ENCODE measurements at places on chromosomes 4 and X.

DNA sequence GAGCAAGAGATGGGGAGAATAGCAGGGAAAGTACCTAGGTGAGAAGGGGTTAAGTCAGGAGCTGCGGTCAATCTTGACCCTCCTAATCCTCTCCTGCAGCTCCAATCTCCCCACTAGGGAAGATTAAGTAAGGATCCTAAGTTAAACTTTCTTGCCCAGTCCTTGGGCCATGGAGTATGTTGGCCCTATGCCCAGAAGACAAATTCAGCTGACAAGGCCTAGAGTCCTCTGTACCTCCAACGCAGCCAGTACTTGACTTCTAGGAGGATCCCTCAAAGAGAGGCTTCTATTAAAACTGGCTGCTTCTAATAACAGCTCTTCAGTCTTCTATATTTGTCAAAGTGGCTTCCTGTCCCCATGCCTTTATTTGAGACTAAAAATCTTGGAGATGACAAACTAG, 1.4 kb downstream of the CLDN2 start:
- DNase-seq = no peak

DNA sequence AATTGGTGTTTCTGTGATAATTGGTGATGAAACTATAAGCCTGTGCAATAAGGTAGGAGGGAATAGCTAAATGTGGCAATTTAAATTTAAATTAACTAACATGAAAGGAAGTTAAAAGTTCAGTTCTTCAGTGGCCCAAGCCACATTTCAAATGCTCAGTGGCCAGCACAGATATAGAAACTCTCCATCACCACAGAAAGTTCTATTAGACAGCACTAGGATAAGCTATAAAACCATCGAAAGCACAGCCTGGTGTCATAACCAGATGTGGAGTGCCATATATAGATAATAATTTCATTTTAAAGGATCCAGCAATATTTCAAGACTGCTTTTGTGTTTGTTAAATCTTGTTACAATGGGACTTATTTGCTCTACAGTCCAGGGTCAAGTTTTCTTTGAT, 119.3 kb upstream of the NR3C2 start:
- DNase-seq = no peak

GRCh38 chrX:134938682-134939081, 52.1 kb upstream of the SMIM10 start:
- no peak for DNase-seq

- DNase-seq = no peak
Observed at GRCh38 chr4:159828687-159829086, 725.8 kb downstream of the RAPGEF2 start.

DNA sequence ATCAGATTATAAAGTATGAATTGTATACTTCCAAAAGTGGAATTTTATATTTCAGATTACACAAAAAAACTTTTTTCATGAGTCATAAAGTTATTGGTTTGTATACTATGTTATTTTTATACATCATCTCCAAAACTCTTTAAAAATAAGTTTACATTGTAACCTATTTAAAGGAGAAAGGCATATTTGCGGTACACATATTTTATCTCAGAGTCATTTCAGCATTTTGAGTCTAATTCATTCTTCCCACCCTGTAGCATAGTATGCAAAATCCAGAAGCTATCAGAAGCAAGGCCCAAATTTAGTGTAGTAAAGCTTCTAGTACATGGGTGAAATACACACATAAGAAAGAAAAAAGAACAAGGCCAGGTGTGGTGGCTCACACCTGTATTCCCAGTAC, 80.3 kb downstream of the AWAT2 start:
- DNase-seq = no peak

DNA sequence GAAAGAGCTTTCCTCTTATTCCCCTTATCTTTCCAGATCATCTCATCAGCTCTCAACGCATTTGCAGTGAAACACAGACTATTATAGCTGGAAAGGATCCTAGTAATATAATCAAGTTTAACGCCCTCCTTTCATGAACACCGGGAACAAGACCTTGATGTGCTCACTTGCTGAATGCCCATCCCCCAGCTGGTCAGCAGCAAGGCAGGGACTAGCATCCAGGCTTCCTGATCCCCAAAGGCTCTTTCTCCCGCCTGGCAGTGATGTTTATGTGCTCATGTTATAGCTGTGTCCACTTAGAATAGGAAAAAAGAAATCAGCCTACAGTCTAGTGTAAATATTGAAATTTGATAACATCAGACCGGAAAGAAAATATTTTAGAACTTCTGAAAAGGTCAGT, 24.6 kb downstream of the GPC4 start:
- no peak for DNase-seq

DNA sequence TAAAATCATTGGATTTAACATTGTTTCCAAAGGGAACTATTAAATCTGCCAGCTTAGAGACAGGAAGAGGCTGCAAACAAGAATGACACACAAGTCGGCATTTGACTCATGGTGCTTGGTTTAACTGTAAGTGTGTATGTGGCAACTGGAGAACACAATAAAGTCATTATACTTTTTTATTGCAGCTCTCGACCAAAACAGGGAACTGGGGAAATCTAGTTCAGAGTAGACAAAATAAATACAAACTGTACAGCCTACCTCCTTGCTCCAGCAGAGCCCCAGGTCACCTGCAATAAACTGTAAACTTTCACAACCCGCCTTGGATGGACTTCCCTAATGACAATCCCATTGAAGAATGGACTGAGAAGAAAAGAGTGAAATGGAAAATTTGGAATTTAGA, 24.0 kb downstream of the NPY5R start:
- DNase-seq = no peak

DNA sequence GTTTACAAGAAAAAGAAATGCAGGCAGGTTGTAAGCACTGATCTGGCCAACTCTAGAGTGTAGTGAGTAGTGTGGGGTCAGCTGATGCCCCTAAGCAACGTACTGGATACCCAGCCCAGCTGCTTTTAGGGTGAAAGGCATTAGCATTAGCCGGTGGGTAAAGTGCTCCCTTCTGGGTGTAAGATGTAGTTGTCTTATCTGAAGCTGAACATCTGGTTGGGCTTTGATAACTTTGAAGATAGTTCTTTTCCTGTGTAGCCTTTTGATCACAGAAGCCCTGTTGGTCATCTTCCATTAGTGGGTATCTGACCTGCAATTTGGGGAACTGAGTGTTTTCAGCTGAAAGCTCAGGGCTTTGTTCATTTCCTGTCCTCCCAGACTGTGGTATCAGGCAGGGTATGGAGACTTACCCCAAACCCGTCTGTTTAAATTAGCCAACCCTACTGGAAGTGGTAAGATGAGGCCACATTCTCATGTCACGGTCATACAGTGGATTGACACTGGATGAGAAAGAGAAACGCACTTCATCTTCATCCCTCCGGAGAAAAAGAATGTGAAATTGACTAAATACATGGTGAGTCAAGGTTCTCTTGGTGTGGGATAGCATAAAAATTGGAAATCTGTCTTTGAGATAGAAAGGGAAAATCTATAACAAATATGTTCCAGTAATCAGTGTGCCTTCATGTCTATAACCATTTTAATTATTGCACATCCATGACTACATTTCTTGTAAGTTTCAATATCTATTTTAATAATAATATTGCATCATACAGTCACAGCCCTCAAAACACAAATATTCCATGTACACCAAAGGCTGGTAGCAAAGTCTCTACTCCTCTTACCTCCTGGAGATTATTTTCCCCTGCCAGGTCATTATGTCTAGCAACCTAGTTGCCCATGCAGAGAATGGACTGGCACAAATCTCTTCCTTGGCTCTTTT, 8.7 kb downstream of the RHOH start:
- DNase-seq = no peak

DNA sequence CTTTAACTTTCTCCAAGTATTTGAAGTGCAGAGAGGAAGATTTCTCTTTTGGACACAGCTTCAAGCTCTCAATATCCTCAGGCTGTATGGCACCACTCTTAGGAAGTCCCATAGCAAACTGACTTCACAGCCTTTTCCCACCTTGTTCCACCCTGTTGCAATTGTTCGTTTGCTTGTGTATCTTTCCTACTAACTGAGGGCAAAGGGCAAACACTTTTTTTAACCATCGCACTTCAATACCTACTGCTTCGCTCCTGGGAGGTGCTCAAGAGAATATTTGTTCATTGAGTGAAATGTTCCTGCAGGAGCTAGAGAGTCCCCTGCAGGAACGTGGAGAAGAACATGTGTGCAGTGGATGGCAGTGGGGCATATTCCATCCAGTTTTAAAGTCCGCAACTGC, 638.6 kb downstream of the BCOR start:
- DNase-seq = no peak

GRCh38 chr4:56191534-56191933, 195.8 kb downstream of the AASDH start:
- DNase-seq = no peak

DNA sequence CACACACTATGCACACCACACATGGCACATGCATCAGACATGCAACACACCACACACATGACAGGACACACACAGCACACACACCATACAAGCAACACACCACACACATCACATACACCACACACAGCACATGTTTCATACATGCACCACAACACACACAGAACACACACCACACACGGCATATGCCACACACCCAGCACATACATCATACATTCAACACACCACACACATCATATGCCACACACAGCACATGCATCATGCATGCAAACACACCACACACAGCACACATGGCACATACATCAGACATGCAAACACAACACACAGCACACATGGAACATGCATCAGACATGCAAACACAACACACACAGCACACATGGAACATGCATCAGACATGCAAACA, 80.7 kb upstream of the LRPAP1 start:
- no peak for DNase-seq

- DNase-seq = peak; percentile 26
Observed at GRCh38 chr4:38856524-38857337, at the start of gene TLR6. Gene TLR6, minus strand, starts transcription at chr4:38856817. Its CDS starts 27,344 bp downstream, at chr4:38829473.

GRCh38 chr4:4395849-4396627, 9.1 kb downstream of the NSG1 start:
- DNase-seq = peak; percentile 15

- DNase-seq = no peak
Observed at GRCh38 chrX:24306440-24306839, 7.4 kb downstream of the SUPT20HL2 start.

- DNase-seq = no peak
Observed at GRCh38 chr4:144179152-144179739, 38.7 kb upstream of the GYPA start.

- no peak for DNase-seq
Observed at GRCh38 chr4:184574861-184575260, 74.4 kb downstream of the CASP3 start.

DNA sequence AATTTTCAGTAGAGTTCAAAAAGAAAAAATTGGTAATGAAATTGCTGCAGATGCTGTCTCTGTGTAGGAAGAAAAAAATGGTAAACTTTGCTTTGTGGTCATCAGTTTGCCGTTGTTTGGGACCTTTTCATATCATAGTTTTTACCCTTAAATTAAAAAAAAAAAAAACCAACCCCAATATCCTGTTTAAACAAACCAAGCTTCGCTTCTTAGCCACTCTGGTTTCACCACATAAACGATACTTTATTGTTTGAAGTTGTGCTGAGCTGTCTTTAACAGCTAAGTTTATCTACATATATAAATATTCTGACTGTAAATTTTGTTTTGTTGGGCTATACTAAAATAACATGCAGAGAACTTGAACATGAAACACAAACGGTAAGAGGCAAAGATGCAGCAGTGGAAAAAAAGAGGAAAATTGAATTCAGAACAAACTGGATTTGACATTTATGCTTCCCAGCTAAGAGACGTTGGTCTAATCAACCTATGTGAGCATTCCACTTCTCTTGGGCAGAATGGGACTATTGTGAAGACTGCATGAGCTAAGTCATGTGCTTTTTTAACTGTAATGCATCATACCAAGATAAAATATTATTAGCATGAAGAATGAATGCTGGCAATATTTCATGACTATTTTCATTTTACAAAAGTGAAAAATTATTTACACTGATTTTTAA, 15.7 kb upstream of the H2AZ1 start:
- DNase-seq = no peak

GRCh38 chrX:139751053-139751452, 43.1 kb upstream of the MCF2 start:
- DNase-seq = no peak

- no peak for DNase-seq
Observed at GRCh38 chr4:147587041-147587440, 30.2 kb upstream of the TMEM184C start.

DNA sequence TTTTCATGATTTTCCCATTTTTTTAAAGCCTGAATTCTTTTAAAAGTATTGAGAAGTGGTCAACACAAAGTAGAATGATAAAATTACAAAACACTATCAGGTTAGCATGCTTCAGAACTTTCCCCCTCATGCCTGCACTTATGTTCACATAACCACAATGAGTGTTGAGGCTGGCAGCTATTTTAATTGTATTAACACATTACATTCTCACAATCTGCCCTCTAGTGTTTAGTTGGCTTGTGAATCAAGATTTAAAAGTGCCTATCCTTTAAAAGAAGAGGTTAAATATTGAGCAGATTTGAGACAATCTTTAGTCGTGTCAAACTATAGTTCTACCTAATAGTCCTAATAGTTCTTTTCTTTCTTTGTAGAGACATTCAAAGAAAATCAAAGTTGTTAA, 93.6 kb upstream of the NAP1L5 start:
- peak; percentile 3 for DNase-seq

DNA sequence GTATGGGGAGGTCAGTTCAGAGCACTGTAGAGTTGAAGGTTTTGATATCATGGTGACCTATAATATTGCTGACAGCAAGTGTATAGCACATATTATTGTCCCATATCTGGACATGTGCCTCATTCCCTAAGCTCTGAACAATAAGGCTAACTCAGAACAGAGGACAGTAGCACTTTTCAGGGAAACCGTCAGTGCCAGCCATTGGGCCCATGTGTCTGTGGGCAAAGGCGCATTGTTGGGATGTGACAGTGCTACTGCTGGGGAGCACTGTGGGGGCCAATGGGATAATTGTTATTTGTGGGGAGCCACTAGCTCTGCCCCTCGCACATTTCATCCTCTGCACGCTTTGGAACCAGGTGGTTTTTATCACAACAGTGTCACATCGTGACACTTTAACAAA, 136.2 kb downstream of the ELOVL6 start:
- no peak for DNase-seq

DNA sequence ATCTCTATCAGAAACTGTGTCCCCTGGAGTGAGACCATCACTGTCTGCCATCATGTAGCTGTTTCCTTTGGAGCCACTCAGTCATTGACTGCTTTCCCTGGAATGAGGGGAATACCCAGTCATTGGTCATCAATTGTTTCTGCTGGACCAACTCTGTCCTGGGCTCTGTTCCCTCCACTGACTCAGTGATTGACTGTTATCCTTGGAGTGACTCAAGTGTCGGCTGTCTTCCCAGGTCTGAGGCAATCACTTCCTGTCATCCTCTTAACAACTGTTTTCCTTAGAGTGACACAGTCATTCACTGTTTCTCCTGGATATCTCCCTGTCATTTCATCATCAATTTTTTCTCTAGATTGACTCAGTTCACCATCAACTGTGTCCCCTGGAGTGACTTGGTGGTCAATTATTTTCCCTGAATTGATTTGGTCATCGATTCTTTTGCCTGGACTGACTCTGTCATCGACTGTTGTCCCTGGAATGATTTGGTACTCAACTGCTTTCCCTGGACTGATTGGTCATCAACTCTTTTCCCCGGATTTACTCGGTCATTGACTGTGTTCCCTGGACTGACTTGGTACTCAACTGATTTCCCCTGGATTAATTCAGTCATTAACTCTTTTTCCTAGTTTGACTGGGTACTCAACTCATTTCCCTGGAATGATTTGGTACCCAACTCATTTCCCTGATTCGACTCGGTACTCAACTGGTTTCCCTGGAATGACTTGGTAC, 327.9 kb upstream of the VCX start:
- DNase-seq = no peak

- DNase-seq = no peak
Observed at GRCh38 chr4:150316332-150317205, 238.3 kb downstream of the DCLK2 start.
